ENCODE measurements at places on chromosomes 2 and 18. TPM values are rescaled to one million over a fixed set of nuclear protein-coding genes. Genes with fewer than 3 reads are reported as not detected.
A peak's percentile ranks its signal among the peaks of the same experiment; 100 is the strongest.

- DNase-seq = no peak
Measured at GRCh38 chr2:3287896-3288295, 89.7 kb downstream of the EIPR1 start.

- DNase-seq = no peak
Measured at GRCh38 chr2:31764169-31764568, 183.4 kb upstream of the SRD5A2 start.

Gene KCNJ3
- total RNA-seq = 0.77 TPM

GRCh38 chr2:240719676-240720545, 28.2 kb downstream of the AQP12A start:
- DNase-seq = no peak

- DNase-seq = no peak
Measured at GRCh38 chr18:58285449-58286130, 241.6 kb downstream of the NEDD4L start.

- no peak for DNase-seq
Measured at GRCh38 chr18:63980896-63981460, 11.1 kb downstream of the SERPINB8 start.

- DNase-seq = no peak
Measured at GRCh38 chr2:222952204-222952603, 91.4 kb downstream of the ACSL3 start.

DNA sequence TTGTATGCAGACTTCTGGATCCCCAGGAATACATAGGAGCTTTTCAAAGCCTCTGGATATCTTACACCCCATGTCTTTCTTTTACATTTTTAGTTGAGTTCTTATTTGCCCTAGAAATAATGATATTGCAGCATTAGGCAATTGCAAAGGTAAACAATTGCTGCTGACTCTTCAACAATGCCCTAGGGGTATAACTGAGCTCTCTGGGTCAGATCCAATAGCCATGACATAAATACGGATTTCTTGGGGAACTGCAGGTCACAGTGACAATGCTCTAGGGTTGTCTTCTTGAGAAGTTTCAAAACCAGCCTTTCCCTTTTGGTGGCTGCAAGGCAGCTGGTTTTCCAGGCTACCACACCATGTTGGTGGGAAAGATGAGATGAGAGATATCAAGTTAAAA, 16.5 kb upstream of the OR6B3 start:
- no peak for DNase-seq

Gene IL36RN
- not detected for total RNA-seq

GRCh38 chr2:126886211-126886915, 12.3 kb upstream of the TEX51 start:
- peak; percentile 91 for DNase-seq

Gene AQP12B
- not detected for total RNA-seq

DNA sequence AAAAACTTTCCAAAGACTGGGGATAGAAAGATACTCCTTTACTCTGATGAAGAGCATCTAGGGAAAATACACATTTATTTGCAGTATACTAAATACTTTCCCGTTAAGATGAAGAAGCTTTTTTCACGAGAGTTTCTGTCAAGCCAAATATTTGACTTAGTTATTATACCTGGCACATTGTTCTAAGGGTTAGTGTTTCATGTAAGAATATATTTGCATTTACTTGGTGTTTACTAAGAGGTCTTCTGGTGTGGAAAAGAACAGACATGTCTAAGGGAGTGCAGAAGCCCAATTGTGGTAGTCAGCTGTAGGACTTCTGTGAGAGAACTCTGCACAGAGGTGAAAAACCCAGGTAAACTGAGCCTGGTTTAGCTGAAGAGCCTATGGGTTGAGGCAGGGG, 457.6 kb upstream of the SOX11 start:
- no peak for DNase-seq

GRCh38 chr18:30792051-30792450, 250.5 kb downstream of the DSC3 start:
- no peak for DNase-seq
